ENCODE measurements at places on chromosomes 16 and 17.

DNA sequence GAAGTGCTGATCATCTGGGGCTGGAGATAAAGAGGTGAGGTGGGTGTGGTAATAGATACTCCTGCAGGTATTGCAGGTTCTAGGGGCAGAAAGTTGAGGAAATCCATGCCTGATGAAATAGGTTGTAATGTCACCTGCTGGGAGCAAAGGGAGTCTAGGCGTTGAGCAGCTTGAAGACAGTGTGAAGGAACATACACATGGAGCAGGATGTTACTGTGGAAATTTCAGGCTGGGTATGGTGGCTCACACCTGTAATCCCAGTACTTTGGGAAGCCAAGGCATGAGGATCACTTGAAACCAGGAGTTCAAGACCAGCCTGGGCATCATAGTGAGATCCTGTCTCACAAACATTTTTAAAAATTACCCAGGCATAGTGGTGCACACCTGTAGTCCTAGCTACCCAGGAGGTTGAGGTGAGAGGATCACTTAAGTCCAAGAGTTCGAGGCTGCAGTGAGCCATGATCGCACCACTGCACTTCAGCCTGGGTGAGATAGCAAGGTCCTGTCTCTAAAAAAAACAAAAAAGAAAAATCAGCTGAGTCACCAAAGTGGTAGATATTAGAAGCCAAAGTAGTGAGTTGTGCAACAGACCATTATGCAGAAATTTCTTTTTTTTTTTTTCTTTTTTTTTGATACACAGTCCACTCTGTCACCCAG lies 9.1 kb upstream of the CRYBA1 start:
- no peak for DNase-seq

DNA sequence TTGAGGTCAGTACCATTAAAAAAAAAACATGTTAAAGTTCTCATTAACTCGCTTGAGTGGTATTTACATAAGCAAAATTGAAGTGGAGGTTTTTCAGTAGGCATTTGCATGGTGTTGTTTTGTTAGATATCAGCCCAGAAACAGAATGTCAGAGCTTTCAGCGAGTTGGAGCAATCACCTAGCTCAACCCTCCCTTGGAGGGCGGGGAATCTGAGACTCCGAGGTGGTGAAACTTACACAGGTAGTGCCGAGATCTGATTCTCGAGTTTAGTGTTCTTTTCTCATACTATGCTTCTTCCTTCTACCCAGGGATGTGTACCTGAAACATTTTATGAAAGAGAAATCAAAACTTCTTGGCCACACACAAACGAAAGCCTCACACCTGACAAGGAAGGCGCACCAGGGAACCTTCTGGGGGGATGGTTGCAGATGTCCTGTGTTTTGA lies 6.6 kb downstream of the SEC14L1 start:
- no peak for DNase-seq

DNA sequence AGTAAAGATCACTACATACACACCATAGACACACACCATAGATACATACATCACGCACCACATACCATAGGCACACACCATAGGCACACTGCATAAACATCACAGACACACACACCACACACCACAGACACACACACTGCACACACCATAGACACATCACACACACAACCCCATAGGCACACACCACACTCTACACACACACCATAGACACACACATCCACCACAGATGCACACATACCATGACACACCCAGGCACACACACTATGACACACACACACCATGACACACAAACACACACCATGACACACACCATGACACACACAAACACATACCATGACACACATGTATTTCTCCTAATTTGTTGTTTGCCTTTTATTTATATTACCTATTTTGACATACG lies 14.1 kb downstream of the TBC1D16 start:
- DNase-seq, result no peak

- no peak for DNase-seq
Observed at GRCh38 chr16:75247249-75247648, 4.2 kb downstream of the BCAR1 start.

- DNase-seq, result no peak
Observed at GRCh38 chr16:69814078-69814477, 51.9 kb downstream of the WWP2 start.

GRCh38 chr16:55145771-55146603 lies 178.0 kb upstream of the IRX6 start:
- DNase-seq, result no peak

DNA sequence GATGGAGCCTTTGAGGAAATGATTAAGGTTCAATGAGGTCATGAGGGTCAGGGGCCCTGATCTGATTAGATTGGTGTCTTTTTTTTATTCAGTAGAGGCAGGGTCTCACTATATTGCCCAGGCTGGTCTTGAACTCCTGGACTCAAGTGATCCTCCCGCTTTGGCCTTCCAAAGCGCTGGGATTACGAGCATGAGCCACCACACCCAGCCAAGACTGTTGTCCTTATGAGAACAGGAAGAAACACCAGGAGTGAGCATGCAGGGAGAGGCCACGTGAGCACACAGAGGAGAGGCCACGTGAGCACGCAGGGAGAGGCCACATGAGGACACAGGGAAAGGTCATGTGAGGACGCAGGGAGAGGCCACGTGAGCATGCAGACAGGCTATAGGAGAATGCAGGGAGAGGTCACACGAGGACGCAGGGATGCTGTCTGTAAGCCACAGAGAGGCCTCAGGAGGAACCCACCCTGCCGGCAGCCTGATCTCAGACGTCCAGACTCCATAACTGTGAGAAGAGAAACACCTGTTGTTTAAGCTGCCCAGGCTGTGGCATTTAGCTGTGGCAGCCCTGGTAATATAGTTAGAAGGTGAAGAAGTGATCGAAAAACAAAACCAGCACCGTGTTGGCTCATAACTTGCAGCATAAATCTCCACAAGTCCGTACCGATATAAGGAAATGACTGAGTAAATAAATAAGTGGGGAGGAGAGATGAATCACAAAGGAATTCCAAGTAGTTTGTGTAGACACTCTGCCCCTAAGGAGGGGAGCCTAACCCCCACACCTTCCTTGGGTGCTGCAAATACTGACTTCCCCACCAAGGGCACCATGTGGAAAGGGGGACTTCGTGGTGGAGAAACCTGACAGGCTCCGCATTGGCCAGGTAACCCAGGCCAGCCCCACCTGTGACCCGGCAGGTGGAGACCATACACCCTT lies 14.6 kb upstream of the CSNK1D start:
- no peak for DNase-seq

- DNase-seq, result no peak
Observed at GRCh38 chr17:50689251-50689650, 18.5 kb downstream of the ANKRD40 start.

GRCh38 chr17:76659928-76660655 lies 16.5 kb upstream of the ST6GALNAC1 start:
- no peak for DNase-seq

DNA sequence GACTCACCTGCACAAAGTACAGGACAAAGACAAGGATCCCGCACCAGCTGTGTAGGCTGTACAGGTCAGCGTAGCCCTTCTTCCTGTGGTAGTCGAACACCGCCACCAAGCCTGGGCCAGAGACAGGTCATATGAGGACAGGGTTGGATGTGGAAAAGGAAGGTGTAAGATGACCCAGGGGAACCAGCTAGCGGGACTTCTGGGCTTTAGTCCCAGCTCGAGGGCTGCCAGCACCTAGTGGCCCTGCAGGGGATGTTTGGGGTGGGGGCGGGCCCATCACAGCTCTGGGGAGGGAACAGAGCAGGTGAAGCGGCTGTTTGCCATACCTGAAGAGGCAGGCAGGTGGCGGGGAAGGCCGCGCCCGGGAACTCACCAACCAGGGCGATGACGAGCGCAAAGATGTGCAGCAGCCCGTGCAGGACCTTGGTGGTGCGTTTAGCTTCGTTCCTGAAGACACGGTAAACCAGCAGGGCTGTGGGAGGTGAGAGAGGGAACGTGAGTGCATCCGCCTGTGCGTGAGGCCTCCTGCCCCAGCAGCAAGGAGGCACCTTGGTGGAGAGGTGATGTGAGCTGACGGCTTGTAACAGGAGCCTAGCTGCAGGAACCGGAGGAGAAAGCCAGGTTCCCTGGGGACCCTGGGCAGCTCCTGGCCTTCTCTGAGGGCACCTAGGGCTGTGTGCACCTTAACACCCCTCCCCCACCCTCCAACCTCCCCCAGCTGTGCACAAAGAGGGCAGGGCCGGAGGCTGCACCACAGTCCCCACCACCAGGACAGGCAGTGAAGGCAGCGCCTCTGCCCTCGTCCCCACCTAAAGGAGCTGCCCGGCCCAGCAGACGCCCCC lies 10.2 kb downstream of the CYB561 start:
- DNase-seq, result no peak

DNA sequence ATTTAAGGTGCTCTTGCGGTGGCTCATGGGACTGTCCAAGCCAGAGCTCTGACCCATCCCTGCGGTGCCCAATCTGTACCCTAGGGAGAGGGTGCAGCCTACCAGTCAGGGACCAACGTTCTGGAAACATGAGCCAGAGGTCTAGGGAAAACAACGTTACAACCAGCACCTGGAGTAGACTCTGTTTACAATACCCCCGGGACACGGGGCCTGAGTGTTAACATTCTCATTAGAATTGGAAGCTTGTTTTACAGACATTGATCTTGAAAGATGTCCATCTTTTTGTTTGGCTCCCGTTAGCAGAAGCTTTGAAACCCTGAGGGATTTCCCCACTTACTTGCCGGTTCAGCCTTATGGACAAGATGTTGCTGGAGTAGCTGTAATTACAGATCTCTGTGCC lies 6.9 kb downstream of the WIPI1 start:
- DNase-seq, result no peak

DNA sequence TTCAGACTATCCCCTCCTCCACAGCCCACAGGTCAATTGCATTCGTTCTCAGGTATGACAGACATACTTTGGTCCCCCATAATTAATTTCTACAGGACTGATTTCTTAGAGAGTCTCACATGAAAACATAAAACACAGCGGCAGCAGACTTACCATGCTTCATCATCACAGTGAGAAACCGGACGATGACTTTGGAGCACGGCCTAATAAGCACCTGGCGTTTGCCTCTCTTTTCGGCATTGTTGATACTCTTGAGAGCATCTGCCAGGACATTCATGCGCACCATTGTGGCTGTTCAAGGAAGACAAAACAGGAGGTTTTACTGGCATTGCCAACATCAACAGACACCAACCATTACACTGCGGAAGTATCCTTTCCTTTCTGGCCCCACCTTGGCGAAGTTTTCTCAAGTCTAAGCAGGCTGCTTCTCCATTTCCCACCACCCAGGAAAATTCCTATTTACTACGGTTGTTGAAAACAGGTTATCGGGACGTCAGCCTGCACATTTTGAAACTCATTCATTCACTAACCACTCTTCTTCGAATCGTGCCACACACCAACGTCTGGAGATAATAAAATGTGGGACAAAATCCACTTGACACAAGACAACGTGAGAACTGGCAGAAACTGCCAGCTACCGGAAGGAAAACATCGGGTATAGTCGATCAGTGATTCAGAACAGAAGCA lies 1.2 kb downstream of the RPS15A start:
- no peak for DNase-seq

DNA sequence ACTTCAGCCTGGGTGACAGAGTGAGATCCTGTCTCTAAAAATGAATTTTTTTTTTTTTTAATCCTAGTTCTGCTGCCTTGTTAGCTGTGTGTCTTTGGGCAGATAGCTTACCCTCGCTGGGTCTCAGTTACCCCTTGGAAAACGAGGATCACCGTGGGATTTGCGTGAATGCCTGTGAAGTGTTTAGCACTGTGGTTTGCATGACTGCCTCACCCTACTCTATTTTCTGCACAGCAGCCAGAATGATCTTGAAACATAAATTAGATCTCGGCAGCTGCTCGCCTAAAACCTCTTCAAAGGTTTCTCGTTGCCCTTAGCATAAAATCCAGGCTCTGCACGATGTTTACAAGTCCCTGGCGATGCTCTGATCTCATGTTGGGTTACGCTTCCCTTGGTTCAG lies 71.2 kb upstream of the GRIN2A start:
- no peak for DNase-seq

DNA sequence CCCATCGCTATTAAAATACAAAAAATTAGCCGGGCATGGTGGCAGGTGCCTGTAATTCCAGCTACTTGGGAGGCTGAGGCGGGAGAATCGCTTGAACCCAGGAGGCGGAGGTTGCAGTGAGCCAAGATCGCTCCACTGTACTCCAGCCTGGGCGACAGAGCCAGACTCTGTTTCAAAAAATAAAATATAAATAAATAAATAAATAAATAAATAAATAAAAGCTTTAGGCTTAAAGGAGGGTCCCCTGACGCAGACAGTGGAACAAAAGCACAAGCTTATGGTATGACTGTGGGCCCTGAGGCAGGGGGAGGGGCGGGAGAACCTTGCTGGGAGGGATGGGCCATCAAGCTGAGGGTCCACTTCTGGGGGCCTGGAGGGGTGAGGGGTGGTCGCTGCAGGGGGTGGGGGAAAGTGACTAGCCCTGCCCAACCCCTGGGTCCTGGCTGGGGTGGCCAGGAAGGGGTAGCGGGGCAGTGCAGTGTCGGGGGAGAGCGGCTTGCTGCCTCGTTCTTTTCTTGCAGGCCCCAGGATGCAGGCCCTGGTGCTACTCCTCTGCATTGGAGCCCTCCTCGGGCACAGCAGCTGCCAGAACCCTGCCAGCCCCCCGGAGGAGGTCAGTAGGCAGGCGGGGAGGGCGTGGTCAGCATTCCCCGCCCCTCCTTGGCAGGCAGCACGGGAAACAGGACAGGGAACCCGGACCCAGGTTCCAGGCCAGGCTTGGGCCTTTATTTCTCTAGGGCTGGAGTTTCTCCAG lies 4.7 kb downstream of the SERPINF1 start:
- no peak for DNase-seq

GRCh38 chr17:4354862-4355514 lies 11.5 kb downstream of the UBE2G1 start:
- no peak for DNase-seq

GRCh38 chr16:72191551-72191950 lies 19.6 kb upstream of the PMFBP1 start:
- no peak for DNase-seq

DNA sequence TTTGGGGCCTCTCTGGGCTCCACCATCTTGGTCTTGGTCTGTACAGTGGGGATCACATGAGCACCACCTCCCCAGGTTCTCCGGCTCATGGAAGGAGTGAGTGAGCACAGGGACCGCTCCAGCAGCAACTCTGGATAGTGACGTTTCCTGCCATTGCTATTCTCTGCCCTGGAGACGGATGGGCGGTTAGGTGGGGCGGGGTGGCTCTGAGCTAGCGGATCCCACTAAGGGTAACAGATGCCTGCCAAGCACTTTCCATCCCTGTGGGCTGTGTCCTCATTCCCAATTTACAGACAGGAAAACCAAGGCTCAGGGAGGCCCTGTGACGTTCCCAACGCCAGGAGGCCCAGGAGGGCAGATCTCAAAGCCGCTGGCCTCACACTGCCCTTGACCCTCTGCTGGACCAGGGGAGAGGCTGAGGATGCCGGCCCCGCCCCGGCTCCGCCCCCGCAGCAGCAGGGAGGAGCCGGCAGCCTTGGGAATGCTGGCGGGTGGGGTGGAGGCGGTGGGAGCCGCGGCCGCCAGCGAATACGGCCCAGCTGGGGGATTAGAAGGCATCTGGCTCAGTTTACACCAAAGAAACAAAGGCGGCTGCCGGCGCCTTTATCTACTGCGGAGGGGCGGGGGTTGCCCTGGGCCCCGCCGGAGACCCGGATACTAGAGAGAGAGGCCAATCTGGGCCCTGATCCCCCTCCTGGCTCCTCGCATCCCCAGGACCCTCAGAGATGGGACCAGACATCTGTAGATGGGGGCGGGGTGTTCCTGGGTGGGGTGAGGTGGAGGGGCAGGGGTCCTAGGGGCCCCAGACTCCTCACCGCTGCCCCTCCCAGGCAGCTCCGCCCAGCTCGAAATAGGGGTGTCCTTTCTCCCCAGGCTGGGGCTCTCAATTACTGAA lies 122.3 kb upstream of the CIBAR2 start:
- DNase-seq, result peak; percentile 67

- DNase-seq, result no peak
Observed at GRCh38 chr17:80812362-80813088, 179.1 kb upstream of the CHMP6 start.

- no peak for DNase-seq
Observed at GRCh38 chr17:28597606-28598383, 1.0 kb downstream of the SPAG5 start.
